ENCODE measurements at places on chromosomes 6 and 20.

GRCh38 chr20:37131486-37131885 lies 35.7 kb upstream of the RBL1 start:
- DNase-seq: no peak

GRCh38 chr6:113190170-113190569 lies 667.0 kb upstream of the MARCKS start:
- no peak for DNase-seq

DNA sequence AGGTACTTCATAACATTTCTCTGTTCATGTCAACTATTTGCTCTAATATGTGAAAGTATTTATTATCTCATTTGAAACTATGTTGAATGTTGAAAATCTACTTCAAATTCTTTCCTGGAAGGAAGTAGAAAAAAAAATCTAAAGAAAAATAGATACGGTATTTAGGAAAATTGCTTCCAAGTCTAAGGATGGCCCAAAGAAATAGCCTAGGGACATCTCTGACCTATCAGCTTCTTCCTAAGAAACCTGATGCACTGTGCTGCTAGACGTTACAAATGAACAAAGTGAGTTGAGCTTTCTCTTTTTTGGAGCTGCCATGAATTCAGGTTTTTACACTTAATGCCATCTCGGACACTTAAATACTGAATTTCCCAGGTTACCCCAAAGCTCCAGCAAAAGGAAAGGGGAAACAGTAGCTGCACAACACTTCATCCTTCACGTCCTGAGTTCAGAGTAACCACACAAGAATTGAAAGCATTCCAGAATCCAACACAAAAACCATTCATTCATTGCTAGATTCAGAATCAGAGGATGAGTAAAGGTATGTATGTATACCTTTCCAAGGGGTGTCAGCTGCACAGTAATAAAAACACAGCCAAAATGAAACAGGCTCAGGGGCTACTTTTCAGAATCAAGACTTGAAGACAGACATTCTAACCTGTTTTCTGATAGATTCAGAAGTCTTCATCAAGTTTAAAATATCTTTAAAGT lies 7.9 kb downstream of the RMND1 start:
- no peak for DNase-seq

- no peak for DNase-seq
These were observed 83.4 kb upstream of the TOP1 start for GRCh38 chr20:40945189-40945588.

GRCh38 chr20:19026121-19026878 lies 186.1 kb upstream of the SLC24A3 start:
- no peak for DNase-seq

- no peak for DNase-seq
These were observed 166.8 kb upstream of the FOXQ1 start for GRCh38 chr6:1144842-1145767.

DNA sequence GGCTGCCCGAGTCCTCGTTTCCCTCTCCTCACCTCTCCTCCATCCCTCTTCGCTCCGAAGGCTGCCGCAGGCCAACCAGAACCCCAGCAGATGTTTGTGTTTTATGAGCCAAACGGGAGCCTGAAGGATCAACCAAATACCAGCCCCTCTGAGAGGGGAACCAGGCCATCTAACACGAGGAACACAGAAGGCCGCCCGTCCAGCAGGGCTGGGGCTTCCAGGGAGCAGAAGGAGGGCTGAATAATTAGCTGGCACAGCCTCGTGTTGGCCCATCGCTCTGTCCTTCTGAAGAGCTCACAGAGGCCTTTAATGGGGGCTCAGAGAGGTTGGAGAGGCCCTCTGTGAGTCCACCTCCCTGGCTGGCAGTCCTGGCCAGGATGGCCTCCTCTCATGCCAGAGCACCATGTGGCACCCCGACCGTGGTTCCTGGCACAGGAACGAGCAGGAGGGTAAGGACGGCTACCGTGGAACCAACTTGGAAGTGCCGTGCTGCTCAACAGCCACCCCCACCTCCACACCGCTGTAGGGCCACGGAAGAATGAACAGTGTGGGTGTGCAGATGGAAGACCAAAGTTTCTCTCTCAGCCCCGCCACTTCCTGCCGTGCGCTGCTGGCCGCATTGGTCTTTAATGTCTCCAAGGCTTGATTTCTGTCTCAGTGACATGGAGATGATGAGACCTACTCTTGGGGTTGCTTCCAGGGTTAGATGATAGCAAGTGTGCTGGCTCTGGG lies 155.2 kb downstream of the SCML4 start:
- DNase-seq: no peak

DNA sequence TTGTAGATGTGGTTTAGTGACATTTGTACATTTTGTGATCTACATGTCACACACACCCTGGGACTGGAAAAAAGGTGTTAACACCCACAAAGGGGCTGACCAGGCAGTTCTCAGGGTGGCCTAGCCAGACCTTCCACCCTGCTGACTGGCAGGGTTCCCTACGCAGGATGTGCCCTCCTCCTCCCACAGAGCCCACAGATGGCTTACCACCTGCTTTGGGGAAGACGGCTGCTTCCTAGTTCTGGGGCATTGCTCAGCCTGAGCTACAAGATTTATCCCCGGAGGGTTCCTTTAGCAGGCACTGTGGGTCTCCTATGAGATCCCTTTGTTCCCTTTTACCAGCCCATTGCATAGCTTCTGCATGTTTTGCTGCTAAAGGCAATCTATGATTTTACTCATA lies 35.1 kb downstream of the SNAP25 start:
- no peak for DNase-seq

GRCh38 chr20:9040863-9041524 lies 27.9 kb upstream of the PLCB4 start:
- DNase-seq: no peak

- no peak for DNase-seq
These were observed 578.3 kb downstream of the HAO1 start for GRCh38 chr20:7361931-7362330.

DNA sequence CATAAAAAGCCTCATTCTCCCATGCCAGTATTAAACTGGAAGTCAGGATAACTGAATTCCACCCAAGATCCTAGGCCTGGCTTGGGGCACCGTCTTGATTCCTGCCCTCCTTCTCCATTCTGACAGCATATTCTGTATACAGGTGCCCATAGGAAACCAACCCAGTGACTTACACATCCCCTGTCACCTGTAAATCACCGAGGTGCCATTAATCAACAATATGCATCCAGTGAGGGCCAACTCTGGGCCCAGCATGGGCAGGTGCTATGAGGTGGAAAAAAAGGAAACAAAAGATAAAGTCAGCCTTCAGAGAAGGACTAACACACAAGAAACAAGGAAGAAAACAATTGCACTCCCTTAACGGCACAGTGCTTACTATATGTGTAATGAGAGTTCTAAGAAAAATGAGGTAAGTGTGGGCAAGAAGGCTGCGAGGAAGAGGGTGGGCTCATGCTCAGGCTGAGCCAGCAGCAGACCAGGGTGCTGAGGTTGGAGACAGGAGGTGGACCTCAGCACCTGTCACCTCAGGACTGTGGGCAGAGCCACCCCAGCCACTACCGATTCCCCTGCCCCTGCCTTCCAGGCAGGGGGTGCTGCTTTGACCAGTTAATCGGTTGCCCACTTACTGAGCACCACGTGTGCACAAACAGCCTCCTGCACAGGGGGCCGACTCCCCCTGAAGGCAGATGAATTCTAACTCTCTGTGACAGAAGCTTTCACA lies 105.9 kb downstream of the TRERF1 start:
- DNase-seq: no peak

DNA sequence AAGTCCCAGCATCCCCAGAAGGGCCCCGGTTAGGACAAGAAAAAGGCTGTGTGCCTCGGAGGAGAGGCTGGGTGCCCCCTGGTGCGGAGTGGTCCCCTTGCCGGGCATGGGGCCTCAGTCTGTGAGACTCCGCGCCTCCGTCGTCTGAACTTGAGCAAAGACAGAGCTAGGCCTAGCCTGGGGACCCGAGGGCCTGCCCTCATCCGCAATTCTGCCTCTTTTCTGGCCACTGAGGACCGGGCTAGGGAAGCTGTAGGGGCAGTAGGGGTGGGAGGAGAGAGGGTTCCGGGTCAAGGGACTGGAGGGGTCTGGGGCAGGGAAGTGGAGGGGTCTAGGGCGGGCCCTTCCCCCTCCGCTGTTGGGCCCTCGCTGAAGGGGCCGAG lies 550 bp upstream of the HSPA12B start:
- DNase-seq: no peak

- no peak for DNase-seq
These were observed 499.9 kb downstream of the TFAP2A start for GRCh38 chr6:9914951-9915350.

DNA sequence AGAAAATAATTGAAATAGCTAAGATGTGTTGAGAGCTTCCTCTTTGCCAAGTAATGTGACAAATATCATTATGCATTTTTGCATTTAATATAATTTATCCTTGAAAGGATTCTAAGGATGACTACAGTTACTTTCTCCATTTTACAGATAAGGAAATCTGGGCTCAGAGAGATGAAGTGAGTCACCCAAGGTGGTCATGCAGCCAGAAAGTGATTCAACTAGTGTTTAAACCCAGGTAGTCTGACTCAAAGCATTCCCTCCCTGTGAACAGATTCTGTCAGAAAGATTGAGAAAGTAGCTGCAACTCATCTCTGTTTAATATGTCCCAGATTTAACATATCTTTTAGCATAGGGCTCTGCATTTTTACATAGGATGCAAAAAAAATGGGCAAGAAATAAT lies 28.1 kb downstream of the NRSN1 start:
- no peak for DNase-seq

- no peak for DNase-seq
These were observed 1.5 kb upstream of the NINL start for GRCh38 chr20:25586877-25587276.

- no peak for DNase-seq
These were observed 85.3 kb downstream of the MAP7 start for GRCh38 chr6:136464874-136465273.

DNA sequence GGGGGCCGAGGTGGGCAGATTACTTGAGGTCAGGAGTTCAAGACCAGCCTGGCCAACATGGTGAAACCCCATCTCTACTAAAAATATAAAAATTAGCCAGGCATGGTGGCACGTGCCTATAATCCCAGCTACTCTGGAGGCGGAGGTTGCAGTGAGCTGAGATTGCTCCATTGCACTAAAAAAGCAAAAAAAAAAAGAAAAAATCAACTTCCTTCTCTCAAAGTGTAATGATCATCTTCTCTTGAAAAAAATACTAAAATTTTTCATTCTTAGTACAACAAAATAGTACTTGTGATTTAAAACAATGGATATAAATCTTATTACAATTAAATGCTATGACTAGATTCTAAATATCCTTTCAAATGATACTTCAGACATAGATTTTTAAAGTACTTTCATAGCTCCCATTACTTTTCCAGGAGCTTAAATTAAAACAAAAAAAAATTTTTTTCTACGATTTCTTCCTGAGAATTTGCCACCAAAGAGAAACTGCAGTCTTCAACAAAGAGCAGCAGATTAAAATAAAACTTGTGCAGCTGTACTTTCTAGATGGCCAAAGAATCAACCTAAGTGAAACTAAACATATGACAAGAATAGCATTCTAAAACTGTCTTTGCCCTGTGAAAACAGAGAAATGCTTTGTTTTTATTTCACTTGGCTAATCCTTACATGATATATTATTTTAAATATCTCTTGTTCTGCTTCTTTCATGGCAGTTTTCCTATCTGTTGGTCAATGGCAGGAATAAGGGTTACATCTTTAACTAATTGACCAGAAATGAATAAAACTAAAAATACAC lies 75.2 kb downstream of the MAP3K5 start:
- DNase-seq: no peak

DNA sequence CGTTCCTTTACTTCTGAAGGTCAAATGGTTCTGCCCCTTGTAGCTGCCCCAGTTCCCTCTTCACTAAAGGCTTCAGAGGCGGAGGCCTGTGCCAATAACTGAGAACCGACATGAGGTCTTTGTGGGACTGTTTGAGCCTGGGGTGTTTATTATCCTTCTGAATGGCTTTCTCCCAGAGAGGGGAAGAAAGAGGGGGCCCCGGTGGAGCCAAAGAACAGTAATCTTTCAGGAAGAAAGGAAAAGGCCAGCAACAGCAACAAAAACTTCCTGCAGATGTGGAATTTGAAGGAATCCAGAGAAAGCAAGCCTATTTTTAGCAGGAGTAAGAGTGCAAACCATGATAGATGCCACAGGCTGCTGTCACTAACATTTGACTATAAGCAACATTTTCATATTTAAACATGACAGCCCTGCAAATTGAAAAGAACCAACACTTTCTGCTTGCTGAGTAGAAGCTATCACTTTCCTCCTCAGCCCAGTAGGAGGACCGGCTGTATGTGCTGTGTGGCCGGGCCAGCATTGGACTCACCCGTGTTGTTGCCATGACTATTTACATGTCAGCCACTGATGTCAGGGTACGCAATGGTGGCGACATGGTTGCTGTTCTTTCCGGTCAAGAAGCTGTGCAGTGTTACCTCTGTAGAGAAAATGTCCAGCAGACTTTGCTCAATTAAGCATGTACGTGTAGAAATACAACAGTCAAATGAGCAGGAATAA lies 121.3 kb downstream of the SOBP start:
- DNase-seq: no peak

DNA sequence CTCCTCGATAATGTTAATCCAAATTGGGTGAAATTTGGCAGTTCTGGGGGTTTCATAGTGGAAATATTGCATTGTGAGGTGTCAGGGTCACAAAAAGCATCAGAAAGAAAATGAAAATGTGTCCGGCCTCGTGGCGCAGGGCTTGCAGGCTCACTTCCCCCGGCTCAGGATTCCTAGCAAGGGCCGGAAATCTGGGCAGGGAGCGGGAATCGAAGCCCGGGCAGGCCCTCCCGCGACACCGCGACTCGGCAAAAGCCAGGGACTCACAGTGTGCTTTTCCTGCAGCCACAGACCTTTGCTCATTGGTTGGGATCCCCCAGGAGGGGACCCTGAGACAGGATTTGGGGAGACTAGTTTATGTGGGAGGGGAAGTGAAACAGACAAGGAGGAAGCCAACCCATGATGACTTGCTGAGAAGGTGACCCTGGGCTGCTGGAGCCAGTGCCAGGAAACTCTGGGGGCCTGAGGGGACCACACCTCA lies 847 bp upstream of the CD93 start:
- DNase-seq: no peak

GRCh38 chr6:159168536-159169192 lies 536 bp upstream of the FNDC1 start:
- no peak for DNase-seq

- DNase-seq: no peak
These were observed 59.8 kb downstream of the CDH4 start for GRCh38 chr20:61311656-61312387.

- no peak for DNase-seq
These were observed 89.4 kb downstream of the PDE10A start for GRCh38 chr6:165573671-165574070.

GRCh38 chr20:14902432-14903089 lies 565.1 kb upstream of the FLRT3 start:
- no peak for DNase-seq

DNA sequence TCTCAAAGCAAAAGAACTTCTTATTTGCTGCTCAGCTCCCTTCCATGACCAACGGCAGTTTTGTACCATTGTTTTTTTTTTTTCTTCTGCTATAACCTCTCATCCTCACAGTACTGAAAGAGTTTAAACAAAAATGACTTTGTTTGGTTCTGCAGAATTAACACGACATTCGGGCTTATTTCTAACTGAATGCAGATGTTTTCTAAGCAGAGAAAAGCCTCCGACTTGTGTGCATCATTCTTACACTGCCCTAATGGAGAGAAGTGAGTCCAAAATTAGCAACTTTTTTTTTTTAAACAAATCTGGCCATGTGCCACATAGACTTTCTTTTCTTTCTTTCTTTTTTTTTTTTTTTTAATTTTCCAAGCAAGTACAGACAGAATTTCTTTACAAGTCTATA lies 382.7 kb downstream of the HDGFL1 start:
- no peak for DNase-seq

Data from stimulated activated naive CD4-positive, alpha-beta T cell treated with Interleukin-2 at 50 U/mL for 16 hours (primary cell).